NCI-H345 (cell line): ENCODE measurements at places on chromosomes 6 and 20.

GRCh38 chr6:153237670-153238069, 106.6 kb upstream of the RGS17 start:
- DNase-seq: no peak

DNA sequence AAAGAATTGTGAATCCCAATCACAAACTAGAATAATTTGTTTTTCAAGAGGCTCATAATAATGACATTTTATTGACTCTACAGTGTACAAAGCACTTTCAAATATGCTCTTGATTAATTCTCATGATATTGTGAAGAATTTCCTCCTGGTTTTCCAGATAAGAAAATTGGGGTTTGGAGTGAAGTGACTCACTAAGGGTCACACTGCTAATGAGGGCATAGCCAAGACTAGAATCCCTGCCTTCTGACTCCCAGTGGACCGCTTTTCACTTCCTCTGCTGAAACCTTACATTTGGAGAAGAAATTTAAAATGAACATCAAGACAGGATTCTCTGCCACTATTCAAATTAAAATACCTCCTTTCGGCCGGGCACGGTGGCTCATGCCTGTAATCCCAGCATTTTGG, 38.3 kb upstream of the LTV1 start:
- no peak for DNase-seq

DNA sequence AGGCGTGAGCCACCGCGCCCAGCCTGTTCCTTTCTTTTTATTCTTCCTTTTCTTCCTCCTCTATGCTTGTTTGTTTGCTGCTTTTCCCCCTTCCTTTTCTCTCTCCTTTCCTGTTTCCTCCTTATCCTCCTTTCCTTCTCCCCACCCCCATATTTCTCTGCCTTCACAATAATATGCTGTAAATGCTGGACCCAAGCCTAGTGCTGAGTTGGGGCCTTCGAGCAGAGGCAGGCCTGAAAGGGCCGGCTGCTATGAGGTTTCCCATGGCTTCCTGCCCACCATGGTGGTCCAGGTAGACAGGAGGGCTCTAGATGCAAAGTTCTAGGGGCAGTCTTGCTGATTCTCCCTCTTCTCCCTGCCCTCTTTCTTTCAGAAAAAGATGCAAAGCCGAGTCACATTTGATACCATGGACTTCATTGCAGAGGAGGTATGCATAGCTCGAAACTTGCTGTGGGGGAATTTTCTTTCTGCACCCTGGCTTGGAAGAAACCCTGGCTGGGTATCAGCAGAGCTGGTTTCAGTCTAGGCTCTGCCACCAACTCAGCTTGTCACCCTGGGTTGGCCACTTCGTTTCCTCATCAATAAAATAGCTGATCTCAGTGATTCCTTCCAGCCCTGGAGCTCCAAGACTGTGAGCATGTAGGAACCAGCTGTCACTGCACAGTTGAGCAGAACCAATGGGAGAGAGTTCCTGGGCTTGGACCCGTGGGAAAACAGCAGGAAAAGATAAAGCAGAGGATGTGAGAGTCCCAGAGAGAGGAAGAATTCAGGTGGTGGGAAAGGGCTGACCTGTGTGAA, 7.4 kb downstream of the CNBD2 start:
- no peak for DNase-seq

DNA sequence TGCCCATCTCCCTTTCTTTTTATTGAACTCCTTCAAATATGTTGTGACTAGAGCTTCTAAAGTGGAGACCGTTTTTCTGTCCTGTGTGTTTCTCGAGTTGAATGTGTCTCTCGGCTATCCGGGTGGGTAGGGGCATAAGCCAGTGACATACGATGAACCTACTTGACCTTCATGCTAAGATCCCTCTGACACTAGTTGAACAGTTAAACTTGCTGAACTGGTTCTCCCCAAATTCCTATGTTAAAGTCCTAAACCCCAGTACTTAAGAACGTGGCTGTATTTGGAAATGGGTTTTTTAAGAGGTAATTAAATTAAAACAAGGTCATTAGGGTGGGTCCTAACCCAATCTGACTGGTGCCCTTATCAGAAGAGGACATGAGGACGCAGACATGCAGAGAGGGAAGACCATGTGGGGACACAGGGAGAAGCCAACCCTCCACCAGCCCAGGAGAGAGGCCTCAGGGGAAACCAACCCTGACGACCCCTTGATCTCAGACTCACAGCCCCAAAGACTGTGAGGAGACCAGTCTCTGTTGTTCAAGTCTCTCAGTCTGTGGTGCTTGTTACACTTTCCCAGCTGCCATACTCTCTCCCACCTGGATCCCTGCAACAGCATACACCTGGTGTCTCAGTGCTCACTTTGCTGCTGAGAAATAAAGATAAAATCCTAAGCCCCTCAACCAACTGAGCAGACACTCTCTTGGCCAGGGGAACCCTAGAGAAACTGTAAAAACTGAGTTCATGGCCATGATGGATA, 208.4 kb downstream of the MYLK4 start:
- no peak for DNase-seq

DNA sequence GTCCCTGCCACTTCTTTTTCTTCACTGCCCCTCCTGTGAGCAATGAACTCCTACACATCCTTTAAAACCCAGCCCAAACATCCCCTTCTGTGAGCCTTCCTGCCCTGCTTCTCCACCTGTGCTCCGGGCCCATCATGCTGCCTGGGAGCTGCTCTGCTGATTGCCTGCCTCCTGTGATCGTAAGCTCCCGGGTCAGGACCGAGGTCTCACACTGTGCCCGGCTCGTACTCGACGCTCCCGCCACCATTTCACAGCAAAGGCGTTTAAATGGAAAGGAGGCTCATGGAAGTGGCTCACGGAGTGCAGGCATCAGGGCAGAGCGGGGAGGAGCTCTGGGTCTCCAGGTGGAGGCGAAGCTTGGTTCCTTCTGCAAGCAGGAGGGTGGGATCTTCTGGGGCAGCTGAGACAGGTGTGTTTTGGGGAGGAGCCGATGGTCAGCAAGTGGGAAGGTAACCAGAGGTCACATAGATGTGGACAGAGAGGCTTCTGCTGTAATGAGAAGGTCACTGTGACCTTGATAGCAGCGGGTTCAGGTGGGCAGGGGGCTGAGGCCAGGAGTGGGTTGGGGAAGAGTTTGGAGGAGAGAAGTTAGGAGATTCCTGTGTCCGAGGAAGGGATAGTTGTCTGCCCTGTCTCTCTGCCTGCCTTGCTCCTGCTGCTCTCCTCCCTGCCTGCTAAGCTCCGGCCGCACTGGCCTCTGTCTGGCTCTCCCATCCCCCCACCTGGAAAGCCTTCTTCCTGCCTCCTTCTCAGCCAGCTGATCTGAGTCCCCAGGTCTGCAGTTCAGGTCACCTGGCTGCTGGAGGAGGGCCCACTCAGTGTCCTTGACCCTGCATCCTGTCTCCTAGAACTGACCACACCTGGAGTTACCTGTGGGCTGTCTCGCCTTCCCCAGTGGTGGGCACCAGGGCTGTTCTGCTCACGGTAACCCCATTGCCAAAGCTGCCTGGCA, 52.7 kb upstream of the FRMD1 start:
- no peak for DNase-seq

- no peak for DNase-seq
These were observed 40.8 kb upstream of the GFOD1 start for GRCh38 chr6:13528232-13528631.

- DNase-seq: no peak
These were observed 70.6 kb downstream of the NRN1 start for GRCh38 chr6:5936140-5936539.

GRCh38 chr6:84156306-84156705, 71.1 kb downstream of the CEP162 start:
- no peak for DNase-seq

DNA sequence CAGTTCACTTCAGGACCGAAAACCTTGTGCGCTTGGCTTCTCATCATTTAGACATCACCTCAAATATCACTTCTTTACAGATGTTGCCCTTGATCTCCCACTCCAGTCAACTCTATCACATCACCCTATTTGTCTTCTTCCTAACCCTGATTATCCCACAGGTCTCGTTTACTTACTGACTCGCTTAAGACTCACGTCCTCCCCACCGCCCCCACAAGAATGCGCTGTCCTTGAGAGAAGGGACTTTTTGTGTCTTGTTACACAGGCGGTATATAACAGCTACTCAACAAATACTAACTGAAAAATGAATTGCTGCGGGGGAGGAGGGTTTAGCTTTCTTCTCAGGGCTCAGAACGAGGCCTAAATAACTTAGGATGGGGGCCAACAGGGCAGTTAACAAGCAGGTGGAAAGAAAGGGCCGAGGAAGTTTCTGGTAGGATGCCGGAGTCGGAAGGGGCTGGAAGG, 527 bp downstream of the TOMM34 start:
- no peak for DNase-seq

GRCh38 chr6:74103417-74103816, 407.4 kb downstream of the CD109 start:
- no peak for DNase-seq

DNA sequence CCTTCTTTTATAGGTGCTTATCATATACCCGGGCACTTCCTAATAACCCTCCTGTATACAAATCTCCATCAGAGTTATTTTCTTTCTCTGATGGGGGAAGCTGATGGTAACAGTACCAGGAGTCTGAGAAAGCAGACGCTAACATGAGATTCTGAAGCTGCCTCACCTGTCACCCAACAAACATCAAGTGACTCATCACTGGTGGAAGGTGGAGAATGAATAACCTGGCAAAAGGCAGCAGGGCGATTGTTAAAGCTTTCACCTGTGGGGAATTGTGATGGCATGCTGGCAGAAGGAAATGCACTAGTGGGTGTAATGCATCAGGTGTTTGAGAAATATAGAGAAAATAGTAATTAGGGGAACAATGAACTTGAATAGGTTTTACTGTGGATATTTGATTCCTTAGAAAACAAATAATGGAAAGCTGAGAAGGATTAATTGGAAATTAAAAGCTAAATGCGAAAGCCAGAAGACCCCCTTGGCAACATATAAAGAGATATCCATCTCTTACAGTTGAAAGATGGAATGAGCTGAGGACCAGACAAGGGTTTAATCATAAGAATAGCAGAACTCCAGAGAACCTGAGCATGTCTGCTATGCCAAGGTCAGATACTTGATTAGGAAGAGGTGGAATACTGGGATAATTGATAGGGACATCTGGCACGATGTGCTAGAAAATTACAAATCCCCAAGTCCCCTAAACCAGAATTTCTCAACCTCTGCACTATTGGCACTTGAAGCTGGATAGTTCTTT, 517.1 kb downstream of the PKHD1 start:
- no peak for DNase-seq

GRCh38 chr6:7912736-7913517, 2.3 kb upstream of the TXNDC5 start:
- DNase-seq: no peak

DNA sequence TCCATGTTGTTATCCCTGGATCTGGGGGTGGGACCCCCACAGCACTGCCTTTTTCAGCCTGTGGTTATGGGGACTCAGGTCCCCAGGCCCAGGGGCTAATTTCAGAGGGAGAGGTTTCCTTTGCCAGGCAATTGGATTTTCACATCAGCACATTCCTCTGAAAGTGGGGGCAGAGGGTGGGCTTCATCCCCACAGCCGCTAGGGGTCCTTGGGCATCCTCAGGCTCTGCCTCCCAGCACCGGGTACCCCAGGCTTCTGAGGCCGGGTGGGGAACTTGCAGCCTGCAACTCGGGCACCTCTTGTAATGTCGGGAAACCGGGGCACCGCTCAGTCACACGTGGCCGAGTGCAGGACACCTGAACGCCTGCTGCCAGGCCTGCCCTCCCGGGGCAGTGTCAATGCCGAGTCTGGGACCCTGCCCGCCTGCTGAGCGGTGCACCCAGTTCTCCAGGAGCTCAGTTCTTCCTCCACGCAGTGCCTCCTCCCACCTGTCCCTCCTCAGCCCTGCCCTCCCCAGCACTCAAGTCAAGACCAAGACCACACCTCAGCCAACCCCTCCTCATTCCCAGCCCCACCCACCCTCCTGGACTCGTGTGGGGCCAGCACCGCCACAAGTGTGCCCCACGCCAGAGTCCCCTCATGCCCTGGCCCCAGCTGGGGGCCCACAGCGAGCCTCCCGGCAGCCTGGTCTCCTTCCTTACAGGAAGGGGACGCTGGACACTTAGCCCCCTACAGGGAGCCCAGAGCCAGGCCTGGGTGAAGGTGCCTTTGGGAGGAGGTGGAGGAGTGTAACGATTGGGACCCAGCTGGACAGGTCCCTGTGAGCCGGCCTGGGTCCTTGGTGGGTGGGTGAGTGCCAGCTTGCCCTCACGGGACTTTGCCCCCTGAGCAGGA, 8.8 kb upstream of the CHRNA4 start:
- DNase-seq: no peak

DNA sequence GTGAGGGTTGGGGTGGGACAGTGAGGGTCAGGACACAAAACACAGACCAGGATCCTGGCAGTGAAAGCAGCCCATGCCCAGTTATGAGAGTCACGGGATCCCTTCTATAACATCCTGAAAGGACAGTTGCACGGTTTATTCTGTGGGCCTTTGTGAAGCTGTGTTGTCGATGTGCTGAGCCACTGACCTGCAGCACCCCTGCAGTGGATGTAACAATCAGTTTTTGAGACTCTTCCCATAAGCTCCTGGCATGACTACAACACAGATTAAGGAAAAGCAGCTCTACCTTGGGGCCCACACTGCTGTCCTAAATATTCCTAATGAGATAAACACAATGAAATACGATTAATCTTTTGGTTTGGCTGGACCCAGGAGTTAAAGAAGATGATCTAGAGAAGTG, 3.7 kb downstream of the PYGB start:
- DNase-seq: no peak

DNA sequence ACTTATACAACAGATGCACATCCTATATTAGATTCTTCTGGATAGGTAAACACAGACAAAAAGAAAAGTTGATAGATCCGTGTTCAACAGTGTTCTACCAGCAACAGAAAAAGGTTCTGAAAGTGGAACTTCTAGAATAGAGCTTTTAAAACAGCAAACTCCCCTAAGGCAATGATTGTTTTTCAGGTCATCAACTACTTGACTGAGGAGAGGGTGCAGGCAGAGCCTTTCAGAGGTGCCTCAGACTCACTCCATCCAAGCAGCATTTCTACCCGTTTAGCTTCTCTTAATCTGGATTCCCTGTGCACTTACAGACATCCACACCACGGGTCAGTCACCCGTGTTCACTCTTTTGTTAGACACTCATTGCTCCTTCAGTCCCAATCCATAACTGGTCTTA, 28.9 kb downstream of the FYN start:
- no peak for DNase-seq

GRCh38 chr6:157445277-157446009, 64.5 kb downstream of the ZDHHC14 start:
- DNase-seq: no peak

GRCh38 chr6:108441141-108441540, 119.6 kb upstream of the FOXO3 start:
- no peak for DNase-seq
